ENCODE measurements at places on chromosomes 4 and X.

GRCh38 chr4:47715716-47716416 is 122.0 kb downstream of the CORIN start:
- no peak for DNase-seq

DNA sequence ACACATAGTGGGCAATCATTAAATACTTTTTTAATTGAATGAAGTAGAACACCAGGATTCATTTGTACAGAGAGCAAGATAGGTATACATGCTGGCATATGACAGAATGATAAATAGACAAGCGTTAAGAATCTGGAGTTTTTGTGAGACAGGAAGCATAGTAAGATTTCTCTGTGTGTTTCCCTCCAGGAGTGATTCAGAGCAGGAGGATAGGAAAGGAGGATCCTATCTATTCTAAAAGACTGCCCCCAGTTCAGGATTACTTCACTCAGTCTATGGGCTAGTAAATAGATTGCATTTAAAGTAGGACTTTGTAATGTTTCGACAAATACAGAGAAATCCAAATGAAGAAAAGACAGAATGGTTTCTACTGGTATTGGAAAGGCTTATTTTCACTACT is 423.7 kb downstream of the PDGFC start:
- no peak for DNase-seq

- DNase-seq: no peak
Measured at GRCh38 chr4:174216799-174217272, 66.6 kb downstream of the FBXO8 start.

GRCh38 chr4:13126976-13127910 is 356.9 kb downstream of the RAB28 start:
- no peak for DNase-seq

GRCh38 chr4:43458293-43458692 is 565.8 kb downstream of the GRXCR1 start:
- DNase-seq: no peak

GRCh38 chr4:54929459-54929858 is 195.9 kb downstream of the KDR start:
- peak; percentile 70 for DNase-seq

GRCh38 chr4:152360045-152360410 is 175.9 kb downstream of the FBXW7 start:
- no peak for DNase-seq

GRCh38 chr4:142485452-142485851 is 360.6 kb downstream of the INPP4B start:
- no peak for DNase-seq

- peak; percentile 59 for DNase-seq
Measured at GRCh38 chr4:126071346-126072333, 756.9 kb downstream of the FAT4 start.

All from putamen (tissue), 1 donor.